NCI-H1930 (cell line): ENCODE measurements at places on chromosomes 2 and 18.

GRCh38 chr2:238700117-238700457 lies 147.8 kb upstream of the TWIST2 start:
- no peak for DNase-seq

DNA sequence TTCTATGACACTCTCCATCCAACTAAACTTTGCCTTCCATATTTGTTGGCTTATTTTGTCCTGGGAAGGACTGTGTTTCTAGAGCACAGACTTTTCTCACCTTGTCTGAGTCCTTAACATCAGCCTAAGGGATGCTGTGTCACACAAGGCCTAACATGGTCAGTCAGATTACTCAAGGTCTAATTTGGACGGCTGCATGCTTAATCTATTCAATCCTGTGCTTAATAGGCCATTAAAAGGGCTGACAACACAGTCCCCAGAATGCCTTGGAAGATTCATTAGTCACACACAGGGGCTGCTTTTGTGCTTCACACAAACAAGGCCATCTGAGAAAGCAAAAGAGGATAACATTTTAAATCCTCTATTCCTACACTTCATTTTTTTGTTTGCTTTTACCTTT lies 84.0 kb downstream of the DYNAP start:
- DNase-seq: no peak

- no peak for DNase-seq
Measured at GRCh38 chr2:239114616-239115265, 266.9 kb downstream of the TWIST2 start.

GRCh38 chr18:10530852-10531251 lies 5.0 kb downstream of the NAPG start:
- no peak for DNase-seq

GRCh38 chr2:64613276-64613675 lies 40.4 kb downstream of the SERTAD2 start:
- DNase-seq: no peak

DNA sequence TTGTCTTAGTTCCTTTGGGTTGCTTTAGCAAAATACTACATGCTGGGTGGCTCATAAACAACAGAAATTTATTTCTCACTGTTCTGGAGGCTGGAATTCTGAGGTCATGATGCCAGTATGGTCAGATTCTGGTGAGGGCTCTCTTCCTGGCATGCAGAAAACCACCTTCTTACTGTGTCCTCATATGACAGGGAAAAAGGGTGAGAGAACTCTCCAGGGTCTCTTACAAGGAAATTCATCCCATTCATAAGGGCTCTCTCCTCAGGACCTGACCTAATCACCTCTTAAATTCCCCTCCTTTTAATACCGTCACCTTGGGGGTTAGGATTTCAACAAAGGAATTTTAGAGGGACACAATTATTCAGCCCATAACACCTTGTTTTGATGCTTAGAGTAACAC lies 243.1 kb upstream of the TNP1 start:
- no peak for DNase-seq

DNA sequence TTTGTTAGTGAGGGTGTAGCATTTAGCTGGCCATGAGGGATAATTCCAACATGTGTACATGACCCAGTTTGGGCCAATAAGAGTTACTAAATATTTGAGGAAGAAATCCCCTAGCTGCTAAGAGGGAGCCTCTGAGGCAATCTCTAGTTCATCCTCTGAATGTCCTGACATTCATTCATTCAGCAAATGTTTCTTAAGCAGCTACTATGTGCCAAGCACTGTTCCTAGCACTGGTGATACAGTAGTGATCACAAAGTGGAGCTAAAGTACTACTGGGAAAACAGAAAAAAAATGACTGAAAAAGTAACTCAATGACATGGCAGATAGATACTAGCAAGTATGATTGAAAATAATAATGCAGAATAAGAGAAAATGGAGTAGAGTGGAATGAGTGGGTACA lies 79.8 kb upstream of the PID1 start:
- DNase-seq: no peak

DNA sequence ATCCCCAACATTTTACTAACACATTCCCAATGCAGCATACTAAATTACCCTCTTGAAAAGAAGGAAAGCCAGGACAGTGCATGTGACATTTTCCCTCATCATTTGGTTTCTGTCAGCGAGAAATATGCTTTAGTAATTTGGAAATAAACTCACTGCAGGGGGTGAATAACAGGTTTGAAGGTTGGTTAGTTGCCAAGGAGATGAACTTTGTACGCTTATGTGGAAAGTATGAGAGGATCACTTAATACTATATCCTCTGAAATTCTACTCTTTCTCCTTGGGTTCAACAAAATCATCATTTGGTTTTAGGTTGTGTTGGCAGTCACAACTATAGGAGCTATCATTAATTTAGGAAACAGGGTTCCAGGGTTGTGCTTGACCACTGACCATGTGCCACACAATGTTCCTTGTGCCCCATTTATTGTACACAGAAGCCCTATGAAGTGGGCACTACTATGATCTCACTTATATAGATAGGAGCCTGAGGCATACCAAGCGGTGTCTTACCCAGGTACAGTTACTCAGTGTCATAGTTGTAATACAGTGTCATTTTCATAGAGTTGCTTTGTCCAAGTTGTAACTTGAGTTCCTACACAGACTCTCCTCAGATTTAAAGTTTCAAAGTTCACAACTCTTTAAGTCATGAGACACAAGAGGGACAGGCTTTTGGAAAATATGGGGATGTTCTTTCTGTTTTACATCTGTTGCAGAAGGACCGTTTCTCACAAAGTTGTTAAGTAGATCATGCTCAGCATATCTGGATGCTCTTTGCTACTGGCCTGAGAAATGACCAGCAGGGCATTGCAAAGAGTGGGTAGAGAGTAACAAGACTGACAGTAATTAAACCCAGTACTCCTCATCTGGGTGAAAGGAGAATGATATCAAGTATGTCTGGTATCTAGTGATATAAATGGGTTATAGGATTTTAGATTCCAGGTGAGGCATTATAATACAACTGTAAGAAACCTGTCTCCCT lies 91.8 kb downstream of the MAP4K4 start:
- no peak for DNase-seq

GRCh38 chr2:217462121-217462520 lies 540.7 kb downstream of the TNS1 start:
- no peak for DNase-seq

- no peak for DNase-seq
Measured at GRCh38 chr2:136219341-136219740, 101.4 kb upstream of the CXCR4 start.

DNA sequence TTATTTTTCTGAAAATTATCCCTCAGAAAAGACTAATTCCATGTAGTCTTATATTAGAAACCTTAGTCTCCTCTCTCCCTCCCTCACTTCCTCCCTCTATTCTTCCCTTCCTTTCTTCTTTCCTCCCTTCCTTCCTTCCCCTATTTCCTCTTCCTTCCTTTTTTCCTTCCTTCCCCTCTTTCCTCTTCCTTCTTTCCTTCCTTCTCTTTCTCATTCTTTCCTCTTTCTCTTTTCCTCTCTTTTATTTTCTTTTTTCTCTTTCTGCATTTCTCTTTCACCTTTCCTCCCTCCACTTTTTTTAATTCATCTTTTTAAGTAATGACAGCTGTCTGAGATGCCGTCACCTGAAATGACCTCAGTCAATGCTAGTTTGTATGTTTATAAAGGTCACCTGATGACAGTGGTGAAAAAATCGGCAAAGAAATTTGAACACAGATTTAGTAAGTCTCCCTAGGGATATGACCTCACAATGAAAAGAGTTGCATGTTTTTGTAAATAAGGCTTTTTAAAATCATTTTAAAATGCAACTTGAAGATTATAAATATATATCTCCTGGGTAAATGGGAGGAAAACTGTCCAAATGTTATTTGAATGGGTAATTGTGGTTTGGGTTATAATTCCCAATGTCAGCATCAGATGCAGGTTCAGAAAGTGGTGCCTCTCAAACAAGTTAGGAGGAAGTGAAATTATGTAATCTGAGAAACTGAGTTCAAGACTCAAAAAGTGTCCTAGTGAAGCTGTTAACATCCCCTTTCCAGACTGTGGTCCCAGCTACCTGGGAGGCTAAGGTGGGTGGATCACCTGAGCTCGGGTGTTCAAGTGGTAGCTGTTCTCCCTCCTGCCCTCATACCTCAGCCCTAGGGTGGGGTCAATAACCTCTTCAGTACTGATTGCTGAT lies 90.3 kb upstream of the ST3GAL5 start:
- DNase-seq: no peak

GRCh38 chr2:174590928-174591648 lies 6.5 kb downstream of the WIPF1 start:
- DNase-seq: no peak

DNA sequence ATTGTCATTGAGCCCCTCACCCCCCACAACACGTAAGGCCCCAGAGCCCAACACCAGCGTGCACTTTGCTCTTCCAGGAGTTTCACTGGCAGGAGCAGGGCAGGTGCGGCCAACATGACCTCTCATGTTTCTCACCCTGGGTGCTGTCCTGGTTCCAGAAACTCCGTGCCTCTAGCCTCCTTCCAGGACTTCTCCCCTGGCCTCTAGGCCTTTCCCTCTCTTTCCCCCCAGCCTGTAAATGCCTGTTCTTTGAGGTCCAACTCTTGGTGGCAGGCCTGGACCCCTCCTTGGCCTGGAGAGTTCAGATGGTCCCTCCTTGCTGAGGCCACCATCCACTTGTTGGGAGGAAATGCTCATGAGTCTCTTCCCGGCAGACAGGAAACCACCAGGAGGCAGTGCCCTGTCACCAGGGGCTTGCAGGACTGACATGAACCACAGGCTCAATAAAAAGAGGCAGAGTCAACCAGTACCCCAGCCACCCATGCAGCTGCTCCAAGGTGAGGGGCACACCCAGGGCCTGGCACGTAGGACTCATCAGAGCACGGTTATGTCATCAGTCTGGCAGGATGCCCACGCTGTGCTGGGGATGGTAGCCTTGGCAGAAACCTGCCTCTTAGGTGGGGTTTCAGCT lies 1.5 kb downstream of the MALL start:
- DNase-seq: no peak

DNA sequence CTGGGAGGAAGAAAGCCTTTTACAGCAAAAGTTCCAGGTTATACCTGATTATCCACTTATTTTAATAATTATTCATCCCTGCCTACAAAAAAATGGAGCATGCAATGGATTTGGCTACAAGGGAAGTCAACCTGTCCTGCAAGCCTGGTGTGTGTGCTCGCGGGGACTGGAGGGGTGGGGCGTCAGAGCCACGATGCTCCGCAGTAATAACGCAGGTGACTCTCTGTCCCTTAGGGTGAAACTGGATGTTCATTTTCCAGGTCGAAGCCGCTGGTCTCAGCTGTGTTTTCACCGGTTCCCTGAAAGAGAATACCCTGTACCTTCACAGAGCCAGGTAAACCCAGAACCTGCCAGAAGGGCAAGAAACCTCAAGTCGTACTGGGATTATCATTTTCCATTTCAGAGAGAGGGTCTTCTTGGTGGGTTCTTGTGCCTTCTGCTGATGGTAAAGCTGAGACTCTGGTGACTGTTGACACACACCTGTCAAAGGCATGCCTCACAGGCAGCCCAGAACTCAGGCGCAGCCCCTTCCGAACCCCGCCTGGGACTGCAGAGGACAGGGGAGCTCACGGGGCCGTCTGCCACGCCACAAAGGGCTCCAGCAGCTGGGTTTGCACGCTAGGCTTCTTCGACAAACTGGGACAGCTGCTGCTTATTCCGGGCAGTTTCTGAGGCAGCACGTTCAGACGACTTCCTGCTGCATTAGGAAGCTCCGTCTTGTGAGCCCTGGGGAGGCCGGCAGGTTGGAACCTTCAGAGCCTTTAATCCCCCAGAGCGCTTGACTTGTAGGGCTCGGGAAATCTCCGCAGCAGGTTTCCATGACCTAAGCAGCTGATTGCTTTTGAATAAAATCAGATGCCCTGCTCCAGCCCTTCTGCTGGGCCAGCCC lies 58.6 kb downstream of the KCNG2 start:
- no peak for DNase-seq

DNA sequence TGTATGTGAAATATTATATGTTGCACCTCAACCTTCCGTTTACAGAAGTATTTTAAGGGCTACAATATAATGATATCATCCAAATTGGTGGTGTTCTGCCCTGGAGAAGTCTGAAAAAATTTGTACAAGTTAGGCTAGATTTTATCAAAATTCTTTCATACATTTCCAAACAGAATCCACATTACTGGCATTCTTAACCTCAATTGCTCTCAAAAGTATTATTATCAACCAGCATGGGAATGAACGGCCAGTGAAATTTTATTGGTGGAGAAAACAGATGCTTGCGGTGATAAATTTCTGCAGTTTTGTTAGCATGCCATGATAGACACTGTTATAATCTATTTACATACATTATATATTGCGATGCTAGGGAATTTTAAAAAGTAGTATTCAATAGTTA lies 88.3 kb upstream of the TFPI start:
- DNase-seq: no peak

DNA sequence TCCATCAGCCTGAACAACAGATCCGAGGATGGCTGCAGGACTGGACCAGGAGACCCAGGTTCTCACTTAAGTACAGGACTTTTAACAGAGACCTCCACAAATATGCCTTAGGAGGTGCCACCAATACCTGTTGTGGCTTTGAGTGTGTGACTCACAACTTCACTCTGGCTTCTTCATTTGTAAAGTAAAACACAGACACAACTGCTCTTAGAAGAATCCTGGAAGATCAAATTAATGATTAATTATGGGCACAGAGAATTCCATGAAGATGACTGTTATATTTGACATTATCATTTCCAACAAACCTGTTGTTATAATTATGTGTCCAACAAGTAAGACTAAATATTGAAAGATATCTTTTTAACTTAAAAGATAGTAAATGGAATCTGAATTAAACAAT lies 481.4 kb upstream of the KLHL29 start:
- DNase-seq: no peak

DNA sequence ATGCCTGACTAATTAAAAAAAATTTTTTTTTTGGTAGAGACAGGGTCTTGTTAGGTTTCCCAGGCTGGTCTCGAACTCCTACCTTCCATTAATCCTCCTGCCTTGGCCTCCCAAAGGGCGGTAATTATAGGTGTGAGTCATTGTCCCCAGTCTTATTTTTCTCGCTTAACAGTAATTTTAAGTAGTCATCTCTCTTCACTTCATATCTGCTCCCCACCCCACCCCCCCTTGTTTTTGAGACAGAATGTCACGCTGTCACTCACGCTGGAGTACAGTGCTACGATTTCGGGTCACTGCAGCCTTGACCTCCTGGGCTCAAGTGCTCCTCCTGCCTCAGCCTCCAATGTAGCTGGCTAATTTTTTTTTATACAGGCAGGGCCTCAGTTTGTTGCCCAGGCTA lies 27.7 kb downstream of the RAB10 start:
- DNase-seq: no peak

- DNase-seq: no peak
Measured at GRCh38 chr2:10941383-10941782, 29.6 kb downstream of the KCNF1 start.
